ENCODE measurements at places on chromosomes 12 and 14.

GRCh38 chr14:102805371-102805891, 28.2 kb downstream of the TRAF3 start:
- DNase-seq: no peak

GRCh38 chr14:71751264-71751663, 181.0 kb upstream of the RGS6 start:
- no peak for DNase-seq

- peak; percentile 9 for DNase-seq
Measured at GRCh38 chr12:86663716-86664115, 407.5 kb upstream of the MGAT4C start.

DNA sequence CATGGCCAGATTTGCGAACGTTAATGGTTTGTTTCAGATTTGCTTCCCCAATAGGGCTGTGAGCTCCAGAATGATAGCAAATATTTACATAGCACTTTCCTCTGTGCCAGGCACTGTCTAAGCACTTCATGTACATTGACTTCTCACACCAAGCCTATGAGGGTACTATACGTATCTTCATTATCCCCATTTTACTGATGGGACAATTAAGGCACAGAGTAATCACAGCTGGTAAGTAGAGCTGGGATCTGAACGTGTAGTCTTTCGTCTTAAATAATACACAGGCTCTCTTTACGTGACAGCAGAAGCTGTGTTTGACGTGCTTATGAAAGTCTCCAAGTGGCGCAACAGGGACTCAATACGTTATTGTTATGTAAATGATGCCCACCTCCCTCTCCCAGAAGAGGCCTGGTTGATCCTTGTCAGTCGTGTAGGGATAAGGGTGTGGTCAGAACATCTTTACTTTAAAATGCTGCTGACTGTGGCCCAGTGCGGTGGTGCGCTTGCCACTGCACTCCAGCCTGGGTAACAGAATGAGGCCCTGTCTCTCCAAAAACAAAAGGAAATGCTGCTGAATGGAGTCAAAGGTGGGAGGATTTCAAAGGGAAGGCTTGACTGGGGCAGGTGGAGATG, 66.3 kb upstream of the TCL1B start:
- DNase-seq: no peak

DNA sequence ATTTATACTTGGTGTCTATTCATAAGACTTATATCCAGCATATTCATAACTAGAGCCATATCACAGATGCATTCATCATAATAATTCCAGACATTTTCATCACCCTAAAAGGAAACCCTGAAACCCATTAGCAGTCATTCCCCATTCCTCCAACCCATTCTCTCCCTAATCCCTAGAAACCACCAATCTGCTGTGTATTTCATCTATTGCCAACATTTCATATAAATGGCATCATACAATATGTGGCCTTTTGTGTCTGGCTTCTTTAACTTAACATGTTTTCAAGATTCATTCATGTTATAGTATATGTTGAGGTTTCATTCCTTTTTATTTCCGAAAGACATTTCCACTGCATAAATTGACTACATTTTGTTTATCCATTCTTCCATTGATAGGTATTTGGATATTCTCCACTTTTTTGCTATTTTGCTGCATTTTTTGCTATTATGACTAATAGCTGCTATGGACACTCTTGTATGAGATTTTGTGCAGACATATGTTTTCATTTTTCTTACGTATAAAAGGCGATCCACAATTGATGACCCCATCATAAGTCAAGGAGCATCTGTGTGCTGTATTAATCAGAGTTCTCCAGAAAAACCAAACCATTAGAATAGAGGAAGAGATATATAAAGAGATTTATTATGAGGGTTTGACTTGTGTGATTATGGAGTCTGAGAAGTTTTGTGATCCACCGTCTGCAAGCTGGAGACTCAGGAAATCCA, 5.1 kb upstream of the OAS2 start:
- DNase-seq: no peak

DNA sequence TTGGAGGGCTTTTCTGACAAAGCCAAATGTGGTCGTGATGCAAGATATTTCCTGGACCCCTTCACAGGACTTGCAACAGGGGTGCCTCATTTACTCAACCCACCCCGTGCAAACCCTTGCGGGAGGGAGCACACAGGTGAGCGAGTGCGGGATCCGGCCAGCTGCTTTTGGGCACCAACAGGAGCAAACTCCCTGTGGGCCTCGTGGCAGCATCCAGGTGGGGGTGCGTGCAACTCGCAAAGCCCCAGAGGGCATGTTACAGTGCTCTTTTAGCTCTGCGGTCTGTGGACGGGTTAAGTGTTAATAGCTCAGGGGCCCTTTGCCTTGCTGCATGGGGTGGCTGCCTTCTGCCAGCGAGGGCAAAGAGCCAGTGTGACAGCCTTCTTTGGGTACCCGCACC, 707.6 kb upstream of the MDGA2 start:
- no peak for DNase-seq

DNA sequence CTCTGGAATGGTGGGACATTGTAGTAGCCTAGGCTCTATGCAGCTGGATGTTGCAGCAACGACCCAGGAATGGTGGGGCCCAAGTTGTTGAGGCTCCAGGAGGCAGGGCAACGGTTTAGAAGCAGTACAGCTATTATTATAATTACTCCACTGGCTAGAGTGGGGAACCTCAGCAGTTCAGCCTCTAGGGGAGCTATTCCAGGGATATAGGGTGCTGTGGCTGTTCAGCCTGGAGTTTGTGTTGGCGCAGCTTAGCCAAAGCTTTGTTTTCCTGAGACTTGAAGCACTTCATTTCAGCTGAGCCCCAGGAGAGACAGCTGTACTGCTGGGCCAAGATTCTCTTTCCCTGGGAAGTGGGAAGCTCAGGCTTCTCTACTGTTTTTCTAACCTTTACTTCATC, 1023.0 kb upstream of the ATXN7L3B start:
- no peak for DNase-seq

DNA sequence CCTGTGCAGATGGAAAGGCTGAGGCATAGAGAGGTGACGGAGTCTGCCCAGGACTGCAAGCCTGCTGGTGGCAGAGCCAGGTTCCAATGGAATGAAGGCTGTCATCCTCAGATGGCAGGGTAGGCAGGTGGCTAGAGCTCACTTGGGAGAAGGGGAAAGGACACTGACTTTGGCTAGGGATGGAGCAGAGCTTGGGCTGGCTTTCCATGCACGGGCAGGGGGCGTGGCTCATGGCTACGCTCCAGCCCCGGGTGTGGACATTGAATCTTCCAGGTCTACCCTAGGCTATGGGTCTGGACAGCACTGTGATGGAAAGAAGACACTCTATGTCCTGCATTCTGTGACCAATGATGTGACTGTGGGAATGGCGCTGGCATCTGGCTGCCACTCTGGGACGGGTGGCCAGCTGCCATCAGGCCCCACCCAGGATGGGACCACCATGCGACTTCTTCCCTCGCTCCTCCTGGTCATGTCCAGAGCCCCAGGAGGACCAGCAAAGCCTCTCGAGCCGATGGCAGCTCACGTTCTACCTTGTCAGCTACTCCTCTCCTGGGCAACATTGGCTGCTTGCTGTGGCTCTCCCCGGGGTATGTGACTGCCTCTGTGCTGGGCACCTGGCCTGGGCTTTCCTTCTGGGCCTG, 398.7 kb downstream of the TMEM121 start:
- DNase-seq: no peak

DNA sequence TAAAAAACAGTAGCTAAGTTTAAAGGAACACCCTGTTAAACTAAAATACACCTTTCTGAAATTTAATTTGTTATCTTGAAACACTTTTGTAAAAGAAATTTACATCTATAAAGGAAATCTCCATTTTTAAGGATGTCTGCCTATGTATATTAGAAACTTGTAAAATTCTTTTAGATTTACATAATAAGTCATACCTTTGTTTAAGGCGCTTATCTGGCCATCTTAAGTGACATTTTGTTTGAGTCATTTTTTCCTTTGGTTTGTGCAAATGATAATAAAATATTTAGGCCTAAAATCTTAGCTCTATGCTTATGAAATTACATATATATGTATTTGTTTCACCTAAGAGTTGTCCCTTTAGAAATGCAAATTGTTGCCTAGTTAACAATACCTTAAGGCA, 1193.4 kb downstream of the FSCB start:
- no peak for DNase-seq

- no peak for DNase-seq
Measured at GRCh38 chr14:85276979-85277228, 253.0 kb upstream of the FLRT2 start.

- DNase-seq: no peak
Measured at GRCh38 chr12:107594995-107595394, 90.6 kb upstream of the PWP1 start.

DNA sequence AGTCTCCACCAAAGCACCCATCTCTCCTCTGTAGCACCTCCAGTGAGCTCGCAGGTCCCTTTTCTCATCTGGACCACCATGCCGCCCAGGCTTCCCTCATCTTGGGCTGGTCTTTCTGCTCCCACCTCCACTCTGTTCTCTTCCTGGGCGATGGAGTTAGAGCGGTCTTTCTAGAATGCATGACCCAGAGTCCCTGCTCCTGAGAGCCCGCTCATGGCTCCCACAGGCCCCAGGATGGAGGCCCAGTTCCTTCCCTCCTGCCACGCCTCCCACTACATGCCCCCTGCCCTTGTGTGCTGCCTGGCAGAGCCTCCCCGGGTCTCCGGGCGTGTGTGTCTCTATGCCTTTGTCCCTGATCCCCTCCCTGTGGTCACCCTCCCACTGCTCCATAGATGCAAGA, 100.7 kb upstream of the RTL1 start:
- DNase-seq: no peak

DNA sequence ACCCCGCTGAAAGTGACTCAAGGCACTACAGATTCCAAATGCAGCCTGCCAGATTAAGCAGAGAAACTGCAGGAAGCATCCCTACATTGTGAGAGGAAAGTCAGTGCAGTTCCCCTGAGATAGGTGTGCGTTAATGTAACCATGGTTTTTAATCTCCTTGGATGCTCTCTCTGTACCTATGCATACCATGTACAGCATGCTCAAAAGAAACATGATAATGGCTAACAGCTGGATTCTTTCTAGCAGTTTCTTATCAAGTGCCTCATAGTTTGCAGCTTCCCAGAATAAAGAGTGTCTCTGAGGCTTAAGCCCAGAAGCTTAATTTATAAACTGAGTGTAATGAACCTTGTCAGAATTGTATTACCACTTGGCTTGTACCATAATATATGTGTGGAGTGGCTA, 17.1 kb upstream of the MDM1 start:
- no peak for DNase-seq

DNA sequence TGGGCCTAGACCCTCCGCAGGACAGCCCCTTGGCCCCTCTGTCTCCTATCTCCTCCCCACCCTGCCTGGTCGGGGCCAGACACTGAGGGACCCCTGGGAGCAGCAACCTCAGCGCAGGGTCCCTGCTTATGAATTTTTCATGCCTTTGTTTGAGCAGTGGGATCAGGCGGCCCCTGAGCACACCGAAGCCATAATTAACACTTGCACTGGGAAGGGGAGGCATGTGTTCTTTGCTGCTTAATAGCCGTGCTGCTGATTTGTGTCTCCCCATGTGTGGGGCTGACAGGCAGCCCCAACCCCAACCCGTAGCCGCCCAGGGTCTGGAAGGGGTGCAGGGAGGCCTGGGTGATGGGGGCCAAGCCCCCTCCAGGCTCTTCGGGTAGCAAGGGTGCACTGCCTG, 52.7 kb downstream of the FBRSL1 start:
- no peak for DNase-seq

- no peak for DNase-seq
Measured at GRCh38 chr14:75123991-75124390, 2.9 kb downstream of the NEK9 start.

GRCh38 chr12:93571925-93572711, at the start of gene SOCS2:
Gene SOCS2, plus strand, starts transcription at chr12:93572675. Its CDS starts 223 bp downstream, at chr12:93572898.
- DNase-seq: no peak

DNA sequence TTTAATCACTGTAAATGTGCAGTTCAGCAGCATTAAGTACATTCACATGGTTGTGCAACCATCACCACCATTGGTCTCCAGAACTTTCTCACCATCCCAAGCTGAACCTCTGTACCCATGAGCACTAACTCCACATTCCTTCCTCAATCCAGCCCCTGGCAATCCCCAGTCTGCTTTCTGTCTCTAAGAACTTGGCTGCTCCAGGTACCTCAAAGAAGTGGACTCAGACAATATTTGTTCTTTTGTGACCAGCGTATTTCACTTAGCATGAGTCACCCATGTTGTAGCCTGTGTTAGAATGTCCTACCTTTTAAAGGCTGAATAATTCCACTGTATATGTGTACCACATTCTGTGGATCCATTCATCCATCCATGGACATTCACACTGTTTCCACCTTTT, 64.6 kb downstream of the SLC24A4 start:
- DNase-seq: no peak

DNA sequence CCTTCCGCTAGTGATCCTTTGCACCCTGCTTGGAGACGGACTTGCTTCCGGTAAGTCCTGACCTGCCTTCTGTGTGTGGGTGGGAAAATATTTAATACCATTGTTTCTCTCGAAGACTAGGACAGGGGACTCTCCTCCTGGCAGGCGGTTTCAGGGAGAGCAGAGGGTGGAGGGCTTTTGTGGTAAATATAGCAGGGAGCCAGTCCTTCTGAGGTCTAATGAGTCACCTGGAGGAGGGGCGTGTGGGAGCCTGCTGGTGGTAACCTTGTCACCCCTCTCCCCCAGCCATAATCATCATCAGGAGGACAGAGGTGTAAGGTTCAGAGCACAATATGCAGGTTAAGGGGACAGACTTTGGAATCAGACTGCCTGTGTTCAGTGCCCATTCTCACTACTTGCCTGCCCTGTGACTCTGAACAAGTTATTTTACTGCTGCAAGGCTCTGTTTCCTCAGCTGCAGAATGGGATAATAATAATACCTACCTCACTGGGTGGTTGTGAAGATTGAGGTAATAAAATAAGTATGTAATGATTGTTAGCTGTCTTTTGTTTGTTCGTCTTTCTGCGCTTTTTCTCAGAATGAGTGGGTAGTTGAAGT, 47.4 kb downstream of the SUSD6 start:
- DNase-seq: no peak

GRCh38 chr14:49868720-49869114, 16.1 kb upstream of the NEMF start:
- no peak for DNase-seq
